ENCODE measurements at places on chromosomes 1 and 21. TPM values are rescaled to one million over a fixed set of nuclear protein-coding genes. Genes with fewer than 3 reads are reported as not detected.

Gene EFNA1
- 3.7 TPM for total RNA-seq

Gene HES3
- total RNA-seq, result not detected

Gene KPRP
- not detected for total RNA-seq

Gene OVAAL
- not detected for total RNA-seq

Gene FAM43B
- 0.13 TPM for total RNA-seq

Gene LINGO4
- not detected for total RNA-seq

Gene EPHB2
- total RNA-seq, result 12.2 TPM

Gene CHI3L2
- 13.9 TPM for total RNA-seq

Gene GJA9
- 0.07 TPM for total RNA-seq

Gene ZNHIT6
- 11.1 TPM for total RNA-seq

Gene CELA2A
- not detected for total RNA-seq

Gene ANKRD65
- 0.39 TPM for total RNA-seq

Gene NRDC
- 109 TPM for total RNA-seq

Gene CYP4A22
- total RNA-seq, result not detected

Gene KRTAP21-2
- not detected for total RNA-seq

Gene LCE1A
- total RNA-seq, result not detected

Gene OR11L1
- total RNA-seq, result not detected

All from smooth muscle cell of the pulmonary artery (primary cell).